MG63 (cell line): ENCODE measurements at places on chromosomes 5 and 9. TPM values are rescaled to one million over a fixed set of nuclear protein-coding genes. Genes with fewer than 3 reads are reported as not detected.

The SOHLH1 gene
- not detected in 2 replicates for total RNA-seq

The BHMT2 gene
- 0.79 and 1.5 TPM in 2 replicates for total RNA-seq

The LCP2 gene
- total RNA-seq = not detected in 2 replicates

The RHOBTB3 gene
- 74.7 and 99.2 TPM in 2 replicates for total RNA-seq

The SLCO6A1 gene
- not detected in 2 replicates for total RNA-seq

The PDE6A gene
- total RNA-seq = not detected in 2 replicates

The FAM153A gene
- total RNA-seq = not detected in 2 replicates

The CD72 gene
- 0.47 and 0.86 TPM in 2 replicates for total RNA-seq

The PLAC8L1 gene
- not detected in 2 replicates for total RNA-seq

- DNase-seq = no peak
Observed at GRCh38 chr5:38562444-38563210, 6.2 kb upstream of the LIFR start.

- no peak for DNase-seq
Observed at GRCh38 chr5:65695162-65695755, 26.6 kb downstream of the SGTB start.

DNA sequence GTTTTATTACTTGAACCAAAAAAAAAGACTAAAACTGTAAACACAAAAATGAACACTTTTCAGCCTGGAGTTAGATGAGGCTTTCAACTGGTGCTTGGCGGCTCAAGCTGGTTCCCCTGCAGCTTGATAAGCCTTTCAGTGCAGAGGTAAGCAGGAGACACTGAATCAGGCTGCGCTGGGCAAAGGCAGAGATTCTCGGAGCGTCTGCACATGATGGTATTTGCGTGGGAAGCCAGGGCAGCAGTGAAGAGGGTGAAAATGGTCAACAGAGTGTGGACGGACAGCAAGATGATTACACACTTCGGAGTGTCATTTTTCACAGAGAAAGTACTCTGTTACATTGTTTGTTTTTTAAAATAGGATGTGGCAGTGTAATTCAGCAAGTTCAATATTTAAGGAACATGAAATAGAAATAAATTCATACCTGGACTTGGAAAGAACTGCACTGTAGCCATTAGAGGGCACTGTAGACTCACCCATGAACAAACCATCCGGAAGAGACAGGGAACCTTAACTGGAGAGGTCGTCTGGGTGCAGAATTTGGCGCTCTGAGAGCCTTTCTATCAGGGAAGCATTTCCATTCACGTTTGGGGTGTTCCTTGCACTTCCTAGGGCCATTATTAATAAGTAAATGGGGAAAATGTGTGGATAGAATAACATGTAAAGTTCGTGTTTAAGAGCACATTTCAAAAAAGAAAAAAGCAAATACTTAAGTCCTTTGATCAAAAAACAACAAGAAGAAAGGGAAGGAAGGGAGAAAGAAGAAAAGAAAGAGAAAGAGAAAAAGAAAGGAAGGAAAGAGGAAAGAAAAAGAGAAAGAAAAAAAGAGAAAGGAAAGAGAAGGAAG, 69.8 kb downstream of the ICE1 start:
- peak; percentile 32 for DNase-seq

DNA sequence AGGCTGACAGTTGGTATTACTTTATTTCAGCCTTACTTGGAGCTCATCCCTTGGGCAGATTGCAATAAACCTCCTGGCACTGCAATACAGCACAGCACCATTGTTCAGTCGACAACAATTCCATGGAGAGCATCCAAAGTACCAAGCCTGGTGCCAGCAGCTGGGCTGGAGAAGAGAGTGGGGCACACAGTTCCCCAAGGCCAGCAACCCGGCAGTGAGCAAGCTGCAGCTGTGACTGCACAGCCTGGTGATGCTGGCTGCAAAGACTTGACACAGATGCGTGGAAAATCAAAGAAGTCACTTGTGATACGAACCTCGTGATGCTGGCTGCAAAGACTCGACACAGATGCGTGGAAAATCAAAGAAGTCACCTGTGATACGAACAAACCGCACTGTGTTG, 125.4 kb downstream of the ATPSCKMT start:
- DNase-seq = peak; percentile 85

DNA sequence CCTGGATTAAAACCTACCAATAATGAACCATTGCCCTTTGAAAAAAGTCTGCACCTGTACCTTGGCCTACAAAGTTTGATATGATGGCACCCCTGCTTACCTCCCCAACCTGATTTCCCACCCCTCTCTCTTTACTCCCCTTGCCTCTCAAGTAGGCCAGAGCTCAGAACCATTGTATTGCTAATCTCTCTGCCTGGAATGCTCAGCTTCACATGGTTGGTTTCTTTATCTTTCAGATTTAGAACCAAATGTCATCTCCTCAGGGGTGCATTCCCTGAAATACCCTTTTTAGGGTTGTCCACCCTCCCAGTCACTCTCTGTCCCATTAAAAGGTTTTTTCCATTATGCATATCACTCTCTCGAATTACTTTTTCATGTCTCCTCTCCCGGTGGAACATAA, 116.6 kb upstream of the VCAN start:
- no peak for DNase-seq

DNA sequence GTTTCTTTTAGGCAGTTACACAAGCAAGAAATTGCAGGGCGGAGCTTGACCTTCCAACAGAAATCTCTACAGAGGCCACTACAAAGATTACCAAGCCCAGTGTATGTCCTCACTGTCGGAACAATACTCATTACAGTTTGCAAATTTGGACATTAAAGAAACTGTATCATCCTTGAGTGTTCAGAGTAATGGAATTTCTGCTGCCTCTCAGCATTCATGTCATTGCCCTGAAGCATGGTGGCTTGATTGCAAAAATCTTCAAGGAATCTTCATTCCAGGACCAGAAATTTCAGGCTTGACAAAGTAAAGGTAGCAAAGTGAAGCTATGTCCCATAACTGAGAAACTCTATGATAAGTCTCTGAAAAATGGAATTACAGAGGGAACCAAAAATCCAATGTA, 134.6 kb upstream of the MAP3K1 start:
- DNase-seq = no peak

- no peak for DNase-seq
Observed at GRCh38 chr9:98867103-98867428, 59.6 kb downstream of the GALNT12 start.

- DNase-seq = no peak
Observed at GRCh38 chr5:126044111-126044668, 379.0 kb upstream of the GRAMD2B start.

- DNase-seq = no peak
Observed at GRCh38 chr9:27440888-27441740, 83.0 kb upstream of the IFNK start.

DNA sequence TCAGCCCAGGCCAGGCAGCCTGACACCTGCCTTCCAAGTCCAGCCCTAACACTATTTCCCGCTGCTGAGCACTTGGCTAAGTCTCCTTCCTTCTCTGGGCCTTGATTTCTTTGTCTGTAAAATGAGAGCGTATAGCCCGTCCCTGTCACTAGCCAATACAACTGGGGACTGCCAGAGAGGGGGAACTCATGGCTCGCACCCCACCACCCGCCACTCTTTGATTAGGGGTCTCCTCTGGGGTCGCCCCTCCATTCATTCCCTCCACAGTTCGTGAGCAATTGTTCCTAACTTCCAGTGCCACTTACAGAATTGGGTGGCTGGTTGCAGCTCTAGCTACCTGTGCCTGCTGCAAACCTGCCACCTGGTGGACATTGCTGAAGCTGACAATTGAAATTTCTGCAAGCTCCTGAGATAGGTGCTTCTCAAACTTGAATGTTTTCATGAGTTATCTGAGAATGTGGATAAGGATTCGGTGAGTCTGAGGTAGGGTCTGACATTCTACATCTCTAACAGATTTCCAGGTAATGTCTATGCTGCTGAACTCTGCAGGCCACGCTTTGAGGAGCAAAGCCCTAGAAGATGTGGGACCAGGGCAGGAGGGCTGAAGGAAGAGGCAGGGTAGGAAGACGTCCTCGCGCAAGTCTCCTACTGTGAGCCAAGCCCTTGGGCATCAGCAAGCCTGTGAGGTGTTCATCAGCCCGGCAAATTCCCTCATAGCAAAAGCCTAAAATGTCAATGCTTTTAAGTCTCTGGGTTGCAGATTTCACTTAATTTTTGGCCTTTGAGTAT, 13.3 kb upstream of the RECK start:
- DNase-seq = peak; percentile 86

DNA sequence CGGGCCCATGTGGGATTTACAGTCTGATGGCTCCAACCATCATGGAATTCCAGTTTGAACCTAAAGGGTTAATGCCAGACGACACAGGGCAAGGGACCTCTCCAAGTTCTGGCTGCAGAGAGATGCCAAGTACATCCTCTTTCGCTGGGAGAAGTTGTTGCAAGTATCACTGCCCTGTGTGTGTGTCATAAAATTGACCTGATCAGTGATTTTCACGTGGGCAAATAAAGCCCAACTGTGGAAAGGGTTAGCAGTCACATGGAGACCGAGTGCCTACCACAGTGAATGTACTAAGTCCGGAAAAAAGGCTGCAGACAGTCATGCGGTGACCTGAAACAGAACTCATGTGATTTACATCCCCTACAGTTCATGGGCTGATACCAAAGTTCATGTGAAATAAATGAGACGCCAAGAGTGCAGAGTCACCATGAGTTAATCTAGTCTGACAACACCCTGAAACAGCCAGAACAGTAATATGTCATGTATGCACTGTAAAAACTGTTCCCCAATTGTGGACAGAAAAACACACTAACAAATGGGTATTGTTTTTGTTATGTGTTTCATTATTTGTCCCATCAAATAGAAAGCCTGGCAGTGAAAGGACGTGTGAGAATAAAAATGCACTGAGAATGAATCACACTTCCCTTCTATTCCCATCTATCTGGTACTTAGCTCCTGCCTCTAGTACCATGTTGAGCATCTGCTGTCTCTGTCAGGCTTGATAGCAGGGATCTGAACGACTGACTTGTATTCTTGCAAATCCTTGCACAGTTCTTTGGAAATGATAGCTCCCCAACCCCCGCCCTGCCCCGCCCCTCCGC, 115.7 kb downstream of the SUSD1 start:
- DNase-seq = peak; percentile 39

- no peak for DNase-seq
Observed at GRCh38 chr5:180170106-180170809, 38.8 kb downstream of the RASGEF1C start.

DNA sequence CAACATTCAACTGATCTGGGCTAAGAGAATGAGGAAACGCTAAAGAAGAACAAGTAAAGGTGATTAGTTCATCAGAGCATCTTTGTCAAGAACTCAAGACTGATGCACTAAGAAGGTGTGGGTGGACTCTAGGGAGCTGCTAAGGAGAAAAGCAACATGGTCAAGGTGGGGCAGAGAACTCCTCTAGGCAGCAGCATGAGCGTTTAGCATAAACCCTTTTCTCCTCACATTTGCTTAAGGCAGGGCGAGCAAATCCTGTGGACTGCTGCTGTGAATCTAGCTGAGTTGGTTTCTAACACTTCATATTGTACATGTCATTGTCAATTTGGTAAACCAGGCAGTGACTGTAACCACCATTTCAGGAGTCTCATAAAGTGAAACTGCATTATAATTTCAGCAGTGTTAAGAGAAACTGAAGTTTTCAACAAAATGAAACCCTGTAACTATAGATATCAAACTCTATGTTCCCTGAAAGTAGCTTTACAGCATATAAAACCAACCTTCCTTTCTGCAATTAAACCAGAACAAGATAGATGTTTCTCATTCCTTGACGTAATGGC, 45.9 kb upstream of the MAN2A1 start:
- no peak for DNase-seq

DNA sequence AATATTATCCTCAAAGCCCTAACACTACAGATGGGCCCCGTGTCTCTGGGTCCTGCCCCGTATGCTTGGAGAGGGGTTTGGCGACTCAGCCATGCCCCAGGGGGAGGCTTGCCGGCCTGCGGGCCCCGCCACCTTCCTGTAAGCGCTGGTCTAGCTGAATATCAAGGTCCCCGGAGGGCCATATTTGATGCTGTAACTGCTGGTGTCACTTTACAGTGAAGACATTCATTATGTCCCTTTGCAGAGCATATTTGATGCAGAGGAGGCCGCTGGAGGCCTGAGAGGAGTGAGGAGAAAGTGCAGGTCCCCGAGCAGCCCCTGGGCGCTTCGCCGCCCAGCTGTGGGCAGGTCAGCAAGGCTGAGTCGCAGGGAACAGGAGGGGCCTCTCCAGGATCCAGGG, 16.8 kb downstream of the IRX4 start:
- DNase-seq = no peak

GRCh38 chr9:18362901-18363685, 110.9 kb upstream of the ADAMTSL1 start:
- DNase-seq = no peak
